Colonic mucosa (tissue), 4 donors: ENCODE measurements at places on chromosomes 2 and 18. TPM values are rescaled to one million over a fixed set of nuclear protein-coding genes. Genes with fewer than 3 reads are reported as not detected.

GRCh38 chr2:38863061-38863695, 12.6 kb downstream of the DHX57 start:
- no peak overlapping the region for H3K4me3 ChIP-seq
- no peak overlapping the region for H3K27ac ChIP-seq
- DNase-seq = no peak
- H3K36me3 ChIP-seq = peaks cover 3% of the 10 kb centered on the region
- H3K27me3 ChIP-seq = no peaks in the 10 kb centered on the region

GRCh38 chr2:35035883-35036282, 1319.7 kb upstream of the CRIM1 start:
- no peak overlapping the region for H3K27ac ChIP-seq
- DNase-seq = no peak
- no peak overlapping the region for H3K4me3 ChIP-seq
- no peaks in the 10 kb centered on the region for H3K36me3 ChIP-seq

DNA sequence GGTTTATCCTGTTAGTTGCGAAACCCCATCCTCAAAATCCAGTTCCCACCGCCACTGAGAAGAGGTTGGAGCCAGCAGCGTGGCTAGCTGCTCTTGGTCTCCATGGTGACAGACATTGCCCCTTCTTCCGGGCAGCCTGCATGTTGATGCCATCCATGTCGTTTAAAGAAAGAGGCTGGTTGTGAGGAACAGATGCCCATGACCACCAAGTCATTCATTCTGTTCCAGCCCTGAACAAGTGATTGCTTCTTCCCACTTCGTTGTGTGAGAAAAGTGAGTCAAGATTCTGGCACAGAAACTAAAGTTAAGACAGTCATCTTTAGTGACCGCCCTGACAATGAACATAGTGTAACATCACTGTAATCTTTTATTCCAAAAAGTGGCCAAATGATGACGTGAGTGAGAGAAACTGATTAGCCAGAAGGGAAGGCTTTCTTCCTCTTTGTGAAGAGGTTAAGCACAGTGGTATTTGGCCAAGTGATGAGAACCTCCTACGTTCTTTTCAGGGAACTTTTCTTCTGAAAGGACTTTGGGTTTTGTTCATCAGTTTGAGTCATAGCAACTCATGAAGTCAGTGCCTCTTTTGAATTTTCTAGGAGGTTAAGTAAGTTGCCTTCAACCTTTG, 272.5 kb downstream of the GALR1 start:
- no peaks in the 10 kb centered on the region for H3K36me3 ChIP-seq
- H3K27me3 ChIP-seq = no peaks in the 10 kb centered on the region
- H3K4me3 ChIP-seq = no peak overlapping the region
- H3K4me1 ChIP-seq = no peaks in the 10 kb centered on the region
- no peak for DNase-seq
- H3K27ac ChIP-seq = no peak overlapping the region

Gene ASIC4
- not detected for total RNA-seq

DNA sequence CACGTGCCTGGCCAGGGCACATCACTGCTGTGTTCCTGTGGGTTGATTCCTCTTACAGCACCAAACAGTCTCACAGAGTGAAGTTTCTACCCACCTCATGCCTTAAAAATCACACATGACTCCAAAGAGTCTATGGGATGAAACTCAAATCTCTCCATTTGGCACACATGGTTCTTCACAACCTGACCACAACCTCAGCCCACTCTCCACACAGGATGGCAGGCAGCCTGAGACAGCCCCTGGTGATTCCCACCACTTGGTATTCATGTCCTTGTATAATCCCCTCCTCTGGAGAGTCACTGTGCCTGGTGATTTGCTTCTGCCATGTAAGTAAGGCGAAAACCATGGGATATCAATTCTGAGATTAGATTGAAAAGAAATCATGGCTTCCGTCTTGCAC, 46.2 kb downstream of the LBH start:
- DNase-seq = no peak
- no peaks in the 10 kb centered on the region for H3K36me3 ChIP-seq
- H3K27me3 ChIP-seq = no peaks in the 10 kb centered on the region
- no peak overlapping the region for H3K4me3 ChIP-seq
- no peaks in the 10 kb centered on the region for H3K4me1 ChIP-seq
- no peak overlapping the region for H3K27ac ChIP-seq

Gene ARHGAP28
- total RNA-seq = 2.9 TPM
